ENCODE measurements at places on chromosomes 11 and 22.

- DNase-seq = no peak
Measured at GRCh38 chr11:106384429-106384828, 307.0 kb downstream of the AASDHPPT start.

GRCh38 chr11:9849389-9849788 is 185.5 kb downstream of the SWAP70 start:
- no peak for DNase-seq

DNA sequence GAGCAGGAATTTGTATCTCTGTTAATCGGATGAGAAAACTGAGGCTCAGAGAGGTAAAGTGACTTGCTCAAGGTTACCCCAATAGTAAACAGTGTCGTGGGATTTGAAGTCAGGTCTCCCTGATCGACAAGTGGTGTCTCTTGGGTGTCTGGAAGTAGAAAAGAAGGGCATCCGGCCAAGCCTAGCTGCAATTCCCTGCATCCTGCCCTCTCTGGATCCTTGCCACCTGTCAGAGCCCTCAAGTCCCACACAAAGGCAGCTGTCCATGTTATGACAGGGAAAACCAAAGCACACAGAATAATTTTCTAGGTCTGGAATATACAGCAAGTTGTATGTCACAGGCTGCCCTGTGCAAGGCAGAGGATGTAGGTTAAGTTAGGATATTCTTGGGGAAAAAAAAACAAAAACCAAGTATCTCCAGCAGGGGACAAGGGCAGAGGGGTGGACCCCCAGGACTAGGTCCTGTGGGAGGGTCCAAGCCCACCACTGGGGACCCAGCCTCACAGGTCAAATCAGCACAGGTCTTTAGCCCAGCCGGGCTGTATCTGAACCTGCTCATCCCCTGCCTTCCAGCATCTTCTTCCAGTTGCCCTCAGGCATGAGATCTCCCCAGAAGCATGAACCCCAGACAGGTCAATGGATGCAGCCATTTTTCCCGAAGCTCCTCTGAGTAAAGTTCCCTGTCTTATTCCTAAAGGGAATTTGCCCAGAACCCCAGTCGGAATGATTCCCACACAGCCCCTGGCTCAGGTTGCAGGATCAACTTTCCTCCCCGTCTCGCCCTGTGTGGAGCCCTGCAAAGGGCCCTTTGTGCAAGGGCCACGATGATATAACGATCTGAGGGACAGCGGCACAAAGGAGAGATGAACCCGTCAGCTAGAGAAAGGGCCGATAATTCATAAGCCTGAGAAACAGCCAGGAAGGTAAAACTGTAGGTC is 15.0 kb downstream of the USH1C start:
- DNase-seq = no peak

DNA sequence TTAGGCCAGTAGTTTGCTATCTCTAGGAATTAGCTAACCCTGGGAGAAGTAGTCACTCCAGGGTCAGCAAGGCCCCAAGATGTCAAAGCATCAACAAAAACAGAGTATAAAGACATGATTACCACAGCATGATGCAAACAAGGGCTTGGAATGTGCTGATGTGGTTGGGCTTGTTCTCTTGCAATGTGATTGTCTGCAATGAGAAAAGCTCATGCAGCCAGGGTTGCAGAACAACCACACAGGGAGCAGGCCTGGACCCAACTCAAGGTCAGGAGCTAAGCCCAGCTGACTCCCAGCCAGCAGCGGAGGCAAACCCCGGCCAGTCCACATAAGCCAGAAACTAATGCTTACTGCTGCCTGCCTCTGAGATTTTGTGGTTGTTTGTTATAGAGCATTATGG is 132.4 kb upstream of the ZC3H12C start:
- DNase-seq = no peak

DNA sequence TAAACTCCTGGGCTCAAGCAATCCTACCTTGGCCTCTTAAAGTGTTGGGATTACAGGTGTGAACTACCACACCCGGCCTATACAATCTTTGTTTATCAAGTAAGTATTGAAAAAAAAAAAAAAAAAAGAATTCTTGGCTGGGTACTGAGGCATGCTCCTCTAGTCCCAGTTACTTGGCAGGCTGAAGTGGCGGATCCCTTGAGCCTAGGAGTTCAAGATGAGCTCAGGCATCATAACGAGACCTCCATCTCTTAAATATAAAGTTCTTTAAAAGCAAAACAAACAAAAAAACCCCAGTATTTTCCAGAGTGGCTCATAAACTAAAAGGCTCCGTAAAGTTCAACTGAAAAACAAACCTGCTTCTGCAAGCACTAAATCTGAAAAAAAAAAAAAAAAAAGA is 50.3 kb upstream of the GAB2 start:
- no peak for DNase-seq

GRCh38 chr11:14258221-14258935 is 100.6 kb downstream of the RRAS2 start:
- no peak for DNase-seq
